ENCODE measurements at places on chromosomes 4 and X.
A peak's percentile ranks its signal among the peaks of the same experiment; 100 is the strongest.

DNA sequence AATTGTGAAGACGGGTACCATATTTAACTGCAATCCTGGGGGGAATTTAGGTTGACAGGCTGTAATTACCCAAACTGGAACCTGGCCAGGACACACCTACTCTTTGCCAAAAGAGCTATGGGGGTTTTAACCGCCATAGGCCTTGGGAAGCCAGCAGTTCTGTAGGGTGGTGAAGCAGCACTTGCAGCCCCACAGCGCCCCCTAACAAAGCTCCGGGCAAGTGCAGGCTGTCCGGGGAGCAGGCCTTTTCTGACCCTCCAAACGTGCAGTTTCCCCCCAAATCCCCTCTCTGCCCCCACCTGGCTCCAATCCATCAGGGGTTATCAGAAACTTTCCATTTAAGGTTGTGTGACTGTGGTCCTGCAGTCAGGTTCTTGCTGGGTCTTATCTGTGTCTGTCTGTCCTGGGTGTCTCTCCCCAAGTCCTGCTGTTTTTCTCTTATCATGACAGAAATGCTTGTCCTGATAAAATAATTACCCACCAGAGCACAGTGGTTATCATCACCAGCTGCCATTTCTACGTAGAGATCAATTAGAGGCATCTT lies 350.9 kb downstream of the MID1IP1 start:
- DNase-seq = peak; percentile 97

- DNase-seq = no peak
Measured at GRCh38 chrX:53681661-53682060, 4.9 kb downstream of the HUWE1 start.

DNA sequence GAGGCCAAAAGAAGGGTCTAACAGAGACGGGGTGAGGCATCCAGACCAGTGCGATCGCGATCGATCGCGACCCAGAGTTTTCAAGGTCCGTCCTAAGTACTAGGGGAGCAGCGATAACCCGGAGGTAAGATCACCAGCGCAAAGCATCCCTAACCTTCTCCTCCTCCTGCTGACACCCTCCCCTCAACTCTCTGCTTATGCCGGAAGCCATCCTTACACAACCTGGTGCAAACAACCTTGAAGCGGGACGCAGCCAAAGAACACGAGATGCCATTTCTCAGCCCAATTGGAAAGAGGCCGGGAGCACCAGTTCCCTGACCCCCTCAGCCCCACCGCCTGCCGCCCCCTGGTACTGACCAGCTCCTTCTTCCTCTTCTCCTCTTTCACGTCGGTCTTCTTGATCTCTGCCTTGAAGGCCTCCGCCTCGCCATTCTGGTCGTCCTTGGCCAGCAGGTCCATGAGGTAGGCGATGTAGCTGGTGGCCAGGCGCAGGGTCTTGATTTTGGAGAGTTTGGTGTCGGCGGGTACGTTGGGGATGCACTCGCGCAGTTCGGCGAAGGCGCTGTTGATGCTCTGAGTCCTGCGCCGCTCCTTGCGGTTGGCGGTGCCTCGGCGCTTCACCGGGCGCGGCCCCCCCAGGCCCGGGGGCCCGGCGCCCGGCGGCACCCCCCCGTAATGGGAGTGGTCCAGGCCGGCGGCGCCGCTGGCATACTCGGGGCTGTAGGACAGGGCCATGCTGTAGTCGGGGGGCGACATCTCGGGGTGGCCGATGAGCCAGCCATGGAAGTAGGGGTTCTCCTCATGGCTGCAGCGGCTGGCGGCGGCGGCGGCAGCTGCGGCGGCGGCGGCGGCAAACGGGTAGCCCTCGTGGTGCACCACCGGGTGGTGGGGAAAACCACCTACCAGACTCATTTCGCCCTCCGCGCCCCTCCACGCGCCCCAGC lies 1.4 kb downstream of the HAND2 start:
- DNase-seq = no peak

- no peak for DNase-seq
Measured at GRCh38 chrX:16552546-16552945, 97.4 kb upstream of the S100G start.

GRCh38 chr4:125432078-125432477 lies 117.3 kb downstream of the FAT4 start:
- DNase-seq = peak; percentile 5

DNA sequence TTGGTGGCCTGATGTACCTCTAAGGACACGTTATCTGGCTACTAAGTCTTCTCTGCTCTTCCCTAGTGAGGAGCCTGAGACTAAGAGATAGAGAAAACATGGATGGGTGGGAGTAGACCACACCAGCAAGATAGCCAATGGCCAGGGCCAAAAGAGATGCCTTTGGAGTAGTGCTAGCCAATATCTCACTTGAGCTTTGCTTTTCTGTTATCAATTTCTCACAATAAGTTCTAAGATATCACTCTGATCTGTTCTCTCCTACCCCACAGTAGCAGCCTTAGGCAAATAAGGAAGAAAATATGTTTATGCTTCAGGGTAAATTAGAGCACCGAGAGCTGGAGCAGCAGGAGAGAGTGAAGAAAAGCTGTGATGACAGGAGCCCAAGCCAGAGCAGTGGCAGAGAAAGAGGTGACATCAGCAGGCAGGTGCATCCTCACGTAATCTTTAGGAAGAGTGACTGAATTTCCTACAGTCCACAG lies 343.9 kb upstream of the NOCT start:
- peak; percentile 6 for DNase-seq

GRCh38 chrX:136143711-136144110 lies 3.6 kb upstream of the FHL1 start:
- no peak for DNase-seq

GRCh38 chrX:109441266-109441665 lies 40.6 kb downstream of the GUCY2F start:
- no peak for DNase-seq

DNA sequence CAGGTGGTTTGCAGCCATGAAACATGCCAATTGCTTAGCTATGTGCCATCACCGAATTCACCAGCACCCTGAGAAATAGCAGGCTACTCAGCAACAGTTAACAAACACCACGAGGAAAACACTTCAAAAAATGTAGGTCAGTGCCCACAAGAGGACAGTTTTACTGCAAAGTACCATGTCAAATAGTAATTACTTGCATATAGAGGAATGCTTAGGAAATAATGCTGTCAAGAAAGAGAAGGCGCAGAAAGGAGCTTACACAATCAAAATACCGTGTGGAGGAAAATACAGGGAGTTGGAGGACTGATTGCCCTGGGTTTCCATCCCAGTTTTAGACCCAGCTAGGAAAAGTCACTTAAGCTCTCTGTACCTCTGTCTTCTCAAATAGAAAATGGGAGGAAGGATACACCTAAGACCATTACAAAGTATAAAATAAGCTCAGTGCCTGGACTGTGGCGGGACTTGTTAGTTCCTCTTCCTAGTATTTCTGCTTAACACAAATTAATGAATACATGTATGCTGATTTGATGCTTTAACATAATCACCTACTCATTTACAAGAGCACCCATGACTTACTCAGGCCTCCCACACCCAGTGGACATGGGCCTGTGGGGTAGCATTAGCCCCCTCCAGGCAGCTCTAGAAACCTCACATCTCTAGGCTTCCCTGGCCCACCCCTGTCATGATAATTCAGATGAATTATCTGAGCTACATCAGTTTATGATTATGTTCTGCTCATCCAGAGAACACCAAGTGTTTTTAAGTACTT lies 44.5 kb upstream of the IL21 start:
- DNase-seq = no peak

DNA sequence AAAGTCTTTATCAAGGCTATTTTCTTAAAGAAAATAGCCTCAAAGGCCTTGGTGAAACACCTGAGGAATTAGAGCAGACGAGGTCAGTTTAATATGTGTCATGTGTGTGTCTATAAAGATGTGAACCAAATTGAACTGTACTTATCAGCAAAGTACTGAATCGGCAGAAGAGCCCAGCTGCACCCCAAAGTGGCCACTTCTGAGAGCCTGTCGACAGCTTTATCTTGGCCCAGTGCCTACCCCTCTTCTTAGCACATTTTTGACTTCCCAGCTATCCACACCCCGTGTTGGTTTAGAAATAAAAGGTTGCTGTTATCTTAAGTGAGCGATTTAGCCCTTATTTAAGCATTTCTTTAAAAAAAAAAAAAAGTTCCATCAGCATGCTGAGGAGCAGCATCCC lies 329.7 kb downstream of the FBXW7 start:
- DNase-seq = no peak

- no peak for DNase-seq
Measured at GRCh38 chr4:147117431-147117830, 171.8 kb upstream of the TTC29 start.

- peak; percentile 34 for DNase-seq
Measured at GRCh38 chr4:104795264-104795939, 300.7 kb upstream of the CXXC4 start.

DNA sequence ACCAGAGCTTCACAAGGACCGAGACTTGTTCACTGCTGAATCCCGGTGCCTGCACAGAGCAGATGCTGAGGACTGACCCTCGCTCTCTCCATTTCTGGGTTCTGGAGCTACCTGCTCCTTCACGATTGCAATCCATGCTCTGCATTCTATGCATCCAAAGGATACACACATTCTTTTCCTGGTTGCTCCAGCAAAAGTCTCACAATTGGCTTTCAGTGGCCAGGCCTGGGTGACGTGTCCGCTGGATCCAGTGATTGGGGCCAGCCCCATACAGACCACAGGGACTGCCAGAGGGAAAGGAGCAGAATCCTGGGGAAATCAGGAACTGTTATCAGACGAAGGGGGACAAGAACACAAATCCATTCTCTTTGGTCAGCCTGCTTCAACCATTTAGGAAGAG lies 14.9 kb upstream of the CDKN2AIP start:
- no peak for DNase-seq

- no peak for DNase-seq
Measured at GRCh38 chr4:27024805-27025204, 164.2 kb downstream of the STIM2 start.

- DNase-seq = no peak
Measured at GRCh38 chr4:128573781-128574508, 235.6 kb upstream of the JADE1 start.

- peak; percentile 5 for DNase-seq
Measured at GRCh38 chrX:21840193-21840545, 752 bp downstream of the MBTPS2 start.

DNA sequence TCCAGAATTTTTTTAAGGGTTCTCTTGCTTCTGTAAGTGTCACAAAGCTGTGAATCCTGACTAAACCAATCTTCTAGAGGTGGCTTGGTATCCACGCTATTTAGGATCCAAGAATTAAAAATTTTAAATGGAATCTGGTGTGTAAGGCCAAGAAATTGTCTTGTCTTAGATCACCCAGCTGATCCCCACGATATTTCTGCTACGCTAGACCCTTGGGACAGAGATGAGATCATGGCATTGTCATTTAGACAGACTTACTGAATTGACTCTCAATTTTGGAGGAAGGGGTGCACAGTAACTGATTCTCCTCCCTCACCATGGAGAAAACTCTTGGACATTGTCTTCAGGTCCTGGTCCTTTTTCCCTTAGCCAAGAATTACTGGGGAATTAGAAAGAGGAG lies 5.7 kb downstream of the GPRIN3 start:
- DNase-seq = peak; percentile 53

GRCh38 chr4:7007944-7008343 lies 35.2 kb upstream of the TADA2B start:
- no peak for DNase-seq

- DNase-seq = peak; percentile 68
Measured at GRCh38 chrX:100880368-100880767, 6.2 kb upstream of the NOX1 start.

DNA sequence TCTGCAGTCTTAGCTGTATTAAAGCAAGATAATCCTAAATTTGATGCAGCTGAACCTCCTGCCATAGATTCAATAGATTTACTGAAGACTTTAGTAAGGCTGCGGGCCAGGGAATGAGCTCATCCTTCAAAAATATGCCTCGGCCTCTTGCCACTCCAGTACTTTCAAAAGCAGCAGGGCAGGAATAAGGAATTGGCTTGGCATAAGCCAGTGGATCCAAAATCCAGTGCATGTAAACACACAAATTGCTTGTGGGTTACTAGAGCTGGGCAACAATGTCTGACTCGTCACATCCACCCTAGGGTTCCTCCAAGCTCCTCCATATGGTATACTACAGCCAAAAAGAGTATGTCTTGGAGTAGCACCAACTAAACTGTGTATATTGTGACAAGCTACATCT lies 165.0 kb downstream of the AMELX start:
- DNase-seq = no peak

- no peak for DNase-seq
Measured at GRCh38 chr4:38195486-38195885, 235.3 kb downstream of the PTTG2 start.

- DNase-seq = no peak
Measured at GRCh38 chr4:55530691-55531090, 16.0 kb downstream of the CLOCK start.

DNA sequence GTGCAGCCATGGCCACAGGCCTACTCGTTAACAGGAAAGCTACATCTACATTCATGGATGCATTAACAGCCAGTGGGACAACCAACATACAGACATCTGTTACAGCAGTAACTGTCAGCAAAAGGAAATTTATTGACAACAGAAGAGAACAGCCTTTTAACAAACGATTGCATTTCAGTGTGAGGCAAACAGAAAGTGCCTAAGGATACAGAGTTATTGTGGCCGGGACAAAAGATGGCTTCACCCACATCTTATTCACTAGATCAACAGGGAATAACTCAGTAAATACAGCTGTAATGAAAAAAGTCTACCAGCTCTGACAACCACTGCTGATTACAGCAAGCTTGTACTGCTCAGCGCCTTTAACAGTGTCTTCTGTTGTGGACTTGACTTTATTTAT lies 61.5 kb upstream of the TBL1X start:
- DNase-seq = no peak

DNA sequence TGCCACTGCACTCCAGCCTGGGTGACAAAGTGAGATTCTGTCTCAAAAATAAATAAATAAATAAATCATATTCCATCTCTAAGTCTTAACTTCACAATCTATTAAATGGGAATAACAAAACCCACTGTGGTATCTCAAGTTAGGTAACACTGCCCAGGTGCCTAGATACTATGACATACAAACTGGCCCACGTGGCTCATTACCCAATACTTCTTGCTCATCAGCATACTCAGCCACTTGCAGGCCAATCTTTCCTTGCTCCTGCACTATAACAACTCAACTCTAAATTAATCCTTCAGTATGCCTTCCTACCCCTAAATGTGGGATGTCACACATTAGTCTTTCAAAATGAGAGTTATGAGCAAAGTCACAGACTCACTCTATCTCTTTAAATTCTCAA lies 230.1 kb downstream of the OPHN1 start:
- DNase-seq = no peak

DNA sequence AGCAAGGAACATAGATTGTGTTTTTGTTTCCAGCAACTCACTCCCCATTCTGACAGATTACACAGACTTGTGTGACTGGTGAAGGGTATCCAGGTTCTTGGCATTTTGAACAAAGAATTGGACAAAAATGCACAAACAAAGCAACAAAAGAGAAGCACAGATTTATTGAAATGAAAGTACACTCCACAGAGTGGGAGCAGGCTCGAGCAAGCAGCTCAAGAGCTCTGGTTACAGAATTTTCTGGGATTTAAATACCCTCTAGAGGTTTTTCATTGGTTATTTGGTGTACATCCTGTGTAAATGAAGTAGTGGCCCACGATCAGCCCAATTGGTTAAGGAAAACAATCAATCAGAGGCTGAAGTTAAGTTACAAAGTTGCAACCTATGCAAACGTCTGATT lies 155.0 kb upstream of the JADE1 start:
- DNase-seq = no peak
